Kasumi-1 (cell line): ENCODE measurements at places on chromosomes 11 and 22.

- DNase-seq: no peak
These were observed 1392.4 kb downstream of the TBC1D22A start for GRCh38 chr22:48154943-48155240.

GRCh38 chr11:34151166-34151565 lies 45.7 kb downstream of the NAT10 start:
- DNase-seq: no peak

DNA sequence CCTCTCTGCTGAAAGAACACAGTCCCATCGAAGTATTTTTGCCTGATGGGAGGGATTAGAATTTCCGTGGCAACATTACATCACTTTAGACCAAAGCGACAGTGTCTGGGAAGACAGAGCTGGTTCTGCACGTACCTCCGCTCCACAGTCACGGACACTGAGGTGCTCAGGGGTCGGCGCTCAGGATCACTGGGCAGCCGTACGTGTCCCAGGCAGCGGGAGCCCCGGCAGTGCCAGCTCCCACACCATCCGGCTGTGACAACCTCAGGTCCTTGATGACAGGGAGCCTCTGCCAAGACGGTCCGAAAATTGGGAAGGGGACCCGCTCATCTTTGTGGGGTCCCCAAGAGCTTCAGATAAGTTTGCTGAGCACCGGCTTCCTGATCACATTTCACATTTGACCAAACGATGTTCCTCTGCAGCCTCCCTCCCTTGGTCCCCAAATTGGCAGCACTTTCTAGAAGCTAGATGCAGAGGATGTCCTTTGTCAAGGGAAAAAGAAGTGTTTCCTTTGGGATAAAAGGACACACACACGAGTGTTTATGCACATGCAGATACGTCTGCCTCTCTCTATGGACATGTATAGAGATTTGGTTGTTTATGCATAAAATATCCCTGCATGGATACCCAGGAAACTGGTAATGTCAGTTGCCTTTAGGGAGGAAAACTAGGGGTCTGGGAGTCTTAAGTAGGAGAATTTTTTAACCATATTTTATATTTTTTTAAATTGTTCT lies 61.6 kb upstream of the LINC01488 start:
- no peak for DNase-seq

DNA sequence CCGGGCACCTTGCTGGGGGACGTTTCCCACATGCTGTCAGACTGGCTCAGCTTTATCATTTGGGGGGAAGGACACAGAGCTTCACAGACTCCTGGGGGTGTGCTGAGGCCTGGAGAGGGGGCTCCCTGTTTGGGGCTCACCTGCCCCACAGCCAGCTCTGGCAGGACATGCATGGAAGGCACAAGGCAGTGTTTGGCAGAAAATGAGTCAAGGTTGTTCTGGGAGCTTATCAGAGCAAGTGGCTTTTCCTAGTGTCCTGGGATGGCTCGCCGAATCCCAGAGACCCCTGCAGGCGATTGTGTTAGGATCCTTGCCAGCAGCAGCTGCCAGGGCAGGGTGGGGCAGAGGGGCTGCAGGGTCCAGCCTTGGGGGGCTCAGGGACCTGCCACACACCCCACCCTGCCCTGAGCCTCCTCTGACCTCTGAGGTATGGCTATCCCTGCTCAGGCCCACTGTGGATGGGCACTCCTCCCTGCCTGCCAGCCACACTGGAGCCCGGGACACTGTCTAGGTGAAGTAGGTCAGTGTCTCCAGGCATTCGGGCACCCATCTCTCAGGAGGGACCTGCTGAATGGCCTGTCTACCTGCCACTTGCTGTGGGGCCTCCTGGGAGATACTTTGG lies 1323.0 kb downstream of the BRD1 start:
- no peak for DNase-seq

GRCh38 chr11:72069787-72070251 lies 10.5 kb downstream of the NUMA1 start:
- DNase-seq: no peak
